ENCODE measurements at places on chromosomes 2 and 18.
A peak's percentile ranks its signal among the peaks of the same experiment; 100 is the strongest.

- DNase-seq: no peak
Measured at GRCh38 chr18:75531851-75532459, 104.5 kb upstream of the SMIM21 start.

DNA sequence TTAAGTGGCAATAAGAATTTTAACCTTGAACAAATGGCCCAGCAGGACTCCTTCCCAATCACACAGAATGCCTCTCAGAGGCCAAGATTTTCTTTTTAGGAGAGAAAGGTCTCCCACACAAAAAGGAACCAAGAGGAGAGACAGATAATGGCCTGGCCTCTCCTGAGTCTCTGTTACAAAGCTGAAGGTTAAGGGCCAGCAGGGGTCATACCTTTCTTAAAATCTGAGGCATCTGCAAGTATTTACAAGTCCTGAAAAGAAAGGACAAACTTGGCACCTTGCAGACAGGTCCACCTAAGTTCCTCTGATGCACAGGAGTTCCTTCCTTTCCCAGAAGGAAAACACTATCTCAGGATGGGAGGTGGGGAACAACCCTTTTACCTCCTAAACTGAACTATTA lies 142.3 kb downstream of the TMEM163 start:
- DNase-seq: no peak

DNA sequence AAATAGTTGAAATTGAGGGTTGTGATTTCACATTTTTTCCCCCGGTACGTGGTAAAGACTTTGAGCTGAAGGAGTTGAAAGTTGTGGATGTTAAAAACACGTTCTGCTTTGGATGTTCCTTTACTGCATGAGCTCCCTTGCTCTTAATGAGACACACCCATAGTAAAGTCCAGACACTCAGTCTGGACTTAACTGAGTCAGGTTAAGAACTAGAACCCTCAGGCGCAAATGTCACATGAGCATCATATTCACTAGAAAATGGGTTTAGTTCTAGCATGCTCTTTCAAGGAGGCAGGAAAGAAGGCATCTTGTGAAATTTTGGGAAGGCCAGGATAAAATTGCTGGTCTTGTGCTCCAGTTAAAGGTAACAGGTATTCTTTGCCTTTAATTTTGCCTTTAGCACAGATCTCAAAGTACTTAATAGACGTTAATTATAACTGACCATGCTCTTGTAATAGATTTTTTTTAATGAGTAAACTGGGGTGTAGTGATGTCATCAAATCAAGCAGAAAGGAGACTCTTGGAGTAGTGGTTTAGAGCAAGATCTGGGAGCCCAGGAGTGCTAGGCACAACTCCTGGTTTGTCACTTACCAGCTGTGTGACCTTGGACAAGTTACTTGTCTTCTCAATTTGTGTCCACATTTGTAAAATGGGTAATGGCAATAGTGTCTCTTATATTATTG lies 20.6 kb downstream of the ITGA6 start:
- no peak for DNase-seq

DNA sequence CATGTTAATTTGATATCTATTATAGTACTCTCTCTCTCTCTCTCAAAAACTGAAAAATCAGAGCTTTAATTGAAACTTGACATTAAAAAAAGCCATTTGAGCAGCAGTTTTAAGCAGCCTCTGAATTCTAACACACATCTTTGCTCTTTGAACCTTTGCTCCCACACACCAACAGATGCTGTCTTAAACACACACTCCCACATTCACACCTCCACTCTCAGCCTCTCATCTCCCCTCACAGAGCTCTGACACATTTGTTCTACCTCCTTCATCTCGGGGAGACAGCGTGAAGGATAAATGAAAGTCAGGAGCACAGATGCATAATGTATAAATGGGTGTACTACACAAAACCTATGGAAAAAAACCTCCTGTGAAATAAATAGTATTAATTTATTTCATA lies 95.2 kb downstream of the NAB1 start:
- no peak for DNase-seq

GRCh38 chr18:74273394-74273793 lies 18.4 kb downstream of the CYB5A start:
- no peak for DNase-seq

- no peak for DNase-seq
Measured at GRCh38 chr18:22423878-22424564, 6.3 kb upstream of the CTAGE1 start.

DNA sequence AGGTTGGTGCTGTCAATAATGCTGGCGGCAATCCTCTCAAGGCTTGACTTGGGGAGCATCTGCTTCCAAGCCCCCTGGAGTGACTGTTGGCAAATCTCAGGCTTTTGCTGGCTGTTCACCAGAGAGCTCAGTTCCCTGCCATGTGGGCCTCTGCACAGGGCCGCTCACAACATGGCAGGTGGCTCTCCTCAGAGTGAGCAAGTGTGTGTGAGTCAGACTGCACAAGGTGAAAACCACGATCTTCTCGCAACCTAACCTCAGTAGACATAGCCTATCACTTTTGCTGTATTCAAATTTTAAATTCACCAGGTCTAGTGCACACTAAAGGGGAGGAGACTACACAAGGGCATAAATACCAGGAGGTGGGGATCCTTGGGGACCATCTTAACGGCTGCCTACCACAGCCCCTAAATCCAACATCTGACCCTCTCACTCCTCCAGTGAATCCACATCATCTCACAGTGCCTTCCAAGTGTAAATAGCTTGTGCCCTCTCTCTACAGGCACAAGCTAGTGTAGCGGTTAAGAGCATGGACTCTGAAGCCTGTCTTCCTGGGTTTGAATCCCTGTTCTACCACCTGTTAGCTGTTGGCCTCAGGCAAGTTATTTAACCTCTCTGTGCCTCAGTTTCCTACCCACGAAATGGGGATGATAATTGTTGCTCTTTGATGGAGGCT lies 187.7 kb upstream of the CXCR4 start:
- DNase-seq: peak; percentile 53

DNA sequence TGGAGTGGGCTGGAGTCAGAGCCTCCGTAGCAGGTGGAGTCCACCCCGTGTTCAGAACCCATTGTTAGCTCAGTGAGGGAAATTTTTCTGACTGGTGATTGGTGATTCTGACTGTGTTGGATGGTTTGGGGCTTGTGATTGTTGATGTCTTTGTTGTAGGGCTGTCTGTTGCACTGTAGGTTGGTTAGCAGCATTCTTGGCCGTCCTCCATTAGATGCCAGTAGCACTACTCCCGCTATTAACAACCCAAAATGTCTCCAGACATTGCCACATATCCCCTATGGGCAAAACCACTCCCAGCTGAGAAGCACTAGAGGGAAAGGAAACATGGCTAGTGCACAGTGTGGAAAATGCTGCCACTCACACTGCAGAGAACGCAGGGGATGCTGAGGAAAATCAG lies 51.7 kb downstream of the ARMC9 start:
- no peak for DNase-seq

DNA sequence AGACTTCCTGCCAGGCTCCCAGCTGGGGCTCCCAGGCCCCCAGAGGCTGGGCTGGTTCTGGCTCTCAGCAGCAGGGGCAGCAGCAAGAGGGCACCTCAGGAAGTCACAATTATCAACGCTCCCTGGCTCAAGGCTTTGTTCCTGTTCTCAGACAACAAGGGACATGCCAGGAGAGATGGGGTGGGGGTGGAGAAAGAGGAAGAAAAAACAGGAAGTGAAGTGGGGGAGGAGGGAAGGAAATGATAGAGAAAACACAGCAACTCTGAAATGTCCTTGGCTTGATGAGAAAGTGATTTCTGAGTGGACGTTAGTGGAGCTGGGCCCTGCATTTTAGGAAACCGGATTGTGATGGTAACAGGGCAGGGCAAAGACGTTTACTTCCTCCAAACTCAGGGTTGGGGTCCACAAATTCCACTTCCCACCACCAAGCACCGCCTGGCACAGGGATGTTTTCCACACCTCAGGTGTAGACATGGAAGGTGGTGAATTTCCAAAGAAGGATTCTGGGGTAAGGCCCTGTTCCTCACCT lies 40.4 kb downstream of the CYRIA start:
- peak; percentile 57 for DNase-seq

Data from A172 (cell line).